ENCODE measurements at places on chromosomes 3 and 15.

DNA sequence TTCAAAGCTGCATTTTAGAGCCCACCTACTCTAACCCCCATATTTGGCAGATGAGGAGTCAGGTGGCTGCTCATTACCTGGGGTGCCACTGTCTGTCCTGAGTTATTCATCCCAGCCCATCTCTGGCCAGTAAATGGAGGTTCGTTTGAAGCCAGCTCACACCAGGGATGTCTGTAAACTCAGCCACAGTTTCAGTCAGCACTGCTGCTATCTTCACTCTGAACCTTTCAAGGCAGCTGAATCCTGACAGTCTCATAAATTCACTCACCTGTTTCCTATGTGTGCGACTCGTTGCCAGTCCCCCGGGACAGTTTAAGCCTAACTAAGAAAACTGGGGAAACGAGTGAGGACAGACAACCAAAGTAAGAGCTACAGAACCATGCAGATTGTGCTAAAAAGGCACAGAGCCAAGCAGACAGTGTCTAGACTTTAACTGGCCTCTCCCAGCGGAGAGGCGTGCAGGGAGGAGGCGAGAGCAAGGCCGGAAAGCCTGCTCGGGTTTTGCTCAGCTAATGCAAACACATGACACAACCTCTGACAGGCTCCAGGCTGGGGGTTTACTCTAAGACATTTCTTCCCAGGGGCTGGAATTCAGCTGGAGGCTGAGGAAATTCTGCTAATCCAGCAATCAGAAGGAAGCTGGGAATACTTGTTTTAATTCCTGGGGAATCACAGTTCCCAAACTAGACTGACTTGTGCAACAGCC lies 12.0 kb downstream of the FSTL1 start:
- no peak for DNase-seq

GRCh38 chr3:60277361-60277800 lies 973.9 kb downstream of the FHIT start:
- DNase-seq, result no peak

DNA sequence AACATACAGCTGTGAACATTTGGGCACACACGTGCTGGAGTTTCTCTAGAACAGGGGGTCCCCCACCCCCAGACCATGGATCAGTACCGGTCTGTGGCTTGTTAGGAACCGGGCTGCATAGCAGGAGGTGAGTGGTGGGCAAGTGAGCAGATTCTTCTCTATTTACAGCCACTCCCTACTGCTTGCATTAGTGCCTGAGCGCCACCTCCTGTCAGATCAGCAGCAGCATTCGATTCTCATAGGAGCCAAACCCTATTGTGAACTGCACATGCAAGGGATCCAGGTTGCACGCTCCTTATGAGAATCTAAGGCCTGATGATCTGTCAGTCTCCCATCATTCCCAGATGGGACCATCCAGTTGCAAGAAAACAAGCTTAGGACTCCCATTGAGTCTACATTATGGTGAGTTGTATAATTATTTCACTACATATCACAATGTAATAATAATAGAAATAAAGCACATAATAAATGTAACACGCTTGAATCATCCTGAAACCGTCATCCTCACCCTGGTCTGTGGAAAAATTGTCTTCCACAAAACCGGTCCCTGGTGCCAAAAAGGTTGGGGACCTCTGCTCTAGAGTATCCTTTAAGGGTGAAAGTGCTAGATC lies 25.8 kb downstream of the CHRM5 start:
- no peak for DNase-seq

- DNase-seq, result no peak
Measured at GRCh38 chr3:81170298-81170697, 591.1 kb downstream of the GBE1 start.

DNA sequence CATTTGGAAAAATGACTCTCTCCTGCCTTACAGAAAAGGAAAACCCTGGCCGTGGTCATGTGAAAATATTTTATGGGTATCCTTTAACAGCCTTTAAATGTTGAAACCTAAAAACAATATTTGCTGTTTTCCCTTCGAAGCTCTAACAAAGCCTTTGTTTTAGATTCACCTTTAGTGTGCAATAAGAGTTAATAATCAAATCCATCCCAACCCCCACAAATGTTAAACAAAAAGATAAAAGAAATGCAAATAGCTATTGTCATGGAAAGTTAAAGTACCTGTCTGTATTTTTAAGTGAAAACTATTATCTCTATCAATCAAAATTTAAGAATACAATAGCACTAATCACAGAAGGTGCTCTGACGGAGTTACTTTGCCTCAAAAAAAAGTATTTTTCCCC lies 279.3 kb downstream of the FOXP1 start:
- no peak for DNase-seq

- no peak for DNase-seq
Measured at GRCh38 chr3:197942956-197943556, 6.9 kb upstream of the RPL35A start.

DNA sequence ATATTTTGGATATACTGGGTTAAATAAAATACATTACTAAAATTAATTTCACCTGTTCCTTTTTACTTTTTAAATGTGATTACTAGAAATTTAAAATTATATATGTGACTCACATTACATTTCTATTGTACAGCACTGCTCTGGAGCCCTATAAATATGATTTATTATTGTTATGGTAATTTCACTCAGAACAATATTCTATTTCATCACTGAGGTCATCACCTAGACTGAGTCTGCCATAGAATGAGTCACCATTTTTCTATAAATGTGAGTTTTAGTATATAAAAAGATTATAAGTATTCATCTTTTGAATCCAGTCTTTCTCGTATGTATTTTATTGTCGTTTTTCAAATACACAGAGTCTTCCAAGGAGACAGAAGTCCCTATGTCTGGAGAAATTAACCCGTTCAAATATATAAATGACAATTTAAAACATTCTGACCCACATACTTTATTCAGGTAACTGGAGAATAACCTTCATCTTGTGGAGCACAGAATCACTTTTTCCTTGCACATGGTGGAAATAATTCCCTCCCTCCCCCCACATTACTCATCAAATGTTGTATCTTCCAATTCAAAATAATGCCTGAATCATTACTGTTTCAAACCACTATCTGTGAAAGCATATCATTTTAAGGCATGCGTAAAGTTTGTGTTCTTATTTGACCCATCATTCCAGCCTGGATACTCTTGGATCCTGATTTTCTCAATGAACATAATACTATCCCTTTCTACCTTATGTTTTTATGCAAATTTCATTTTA lies 30.0 kb downstream of the CHST14 start:
- no peak for DNase-seq

- DNase-seq, result no peak
Measured at GRCh38 chr3:60333710-60334109, 917.5 kb downstream of the FHIT start.
